Activated naive CD4-positive, alpha-beta T cell treated with anti-CD3 and anti-CD28 coated beads, Interleukin-2, amount 50 U/mL, for 16 hours (primary cell): ENCODE measurements at places on chromosomes 13 and 19.

GRCh38 chr13:70516226-70516625 lies 408.0 kb upstream of the KLHL1 start:
- DNase-seq, result no peak

DNA sequence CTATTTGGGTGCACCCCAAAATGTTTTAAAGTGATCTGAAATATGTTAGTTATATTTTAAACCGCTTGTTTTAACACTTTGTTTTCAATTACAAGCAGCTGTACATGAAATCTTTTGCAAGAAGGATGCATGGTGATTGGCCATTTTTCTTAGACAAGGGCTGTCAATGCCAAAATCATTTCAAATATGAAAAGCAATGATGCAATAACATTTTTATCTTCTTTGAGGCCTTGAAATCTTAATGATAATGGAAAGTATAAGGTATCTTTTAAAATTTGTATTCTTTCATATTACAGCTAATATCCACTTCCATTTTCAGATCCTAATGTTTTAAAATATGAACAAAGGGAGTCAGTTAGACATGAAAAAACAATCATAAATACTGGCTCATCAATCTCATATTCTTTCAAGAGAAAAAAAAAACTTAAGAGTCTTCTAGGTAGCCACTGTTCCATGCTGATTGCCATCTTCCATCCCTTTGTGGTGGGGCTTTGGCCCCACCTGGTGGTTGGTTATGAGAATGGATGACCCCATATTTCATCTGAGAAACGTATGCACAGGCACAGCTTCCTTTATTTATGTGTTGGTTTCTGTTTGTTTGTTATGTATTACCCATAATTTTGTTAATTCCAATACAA lies 330.3 kb upstream of the MIR17HG start:
- DNase-seq, result no peak

DNA sequence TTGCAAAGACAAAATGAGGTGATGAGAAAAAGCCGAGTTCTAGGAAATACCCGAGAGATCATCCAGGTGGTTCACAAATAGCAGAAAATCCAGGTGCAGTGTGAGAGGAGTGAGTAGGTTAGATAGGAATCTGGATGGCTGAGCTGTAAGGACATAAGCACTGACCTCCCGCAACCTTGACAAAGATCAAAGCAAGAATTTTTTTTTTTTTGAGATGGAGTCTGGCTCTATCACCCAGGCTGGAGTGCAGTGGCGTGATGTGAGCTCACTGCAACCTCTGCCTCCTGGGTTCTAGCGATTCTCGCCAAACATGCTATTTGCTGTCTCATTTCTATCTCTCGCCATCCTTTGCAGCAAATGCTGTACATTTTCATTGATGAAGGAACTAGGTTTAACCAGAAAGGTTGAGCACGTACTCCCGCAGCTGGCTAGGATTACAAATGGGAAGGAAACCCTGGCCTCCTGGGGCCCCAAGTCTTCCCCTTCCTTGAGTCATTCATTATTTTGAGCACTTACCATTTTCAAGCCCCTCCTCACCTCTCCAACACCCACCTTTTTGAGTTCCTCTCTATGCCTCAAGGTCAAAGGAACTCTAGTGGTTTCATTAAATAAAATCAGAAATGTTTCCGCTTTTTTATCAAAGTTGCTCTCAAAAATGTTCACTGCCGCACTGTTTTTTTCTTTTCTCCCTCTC lies 38.8 kb downstream of the NLRP12 start:
- no peak for DNase-seq

DNA sequence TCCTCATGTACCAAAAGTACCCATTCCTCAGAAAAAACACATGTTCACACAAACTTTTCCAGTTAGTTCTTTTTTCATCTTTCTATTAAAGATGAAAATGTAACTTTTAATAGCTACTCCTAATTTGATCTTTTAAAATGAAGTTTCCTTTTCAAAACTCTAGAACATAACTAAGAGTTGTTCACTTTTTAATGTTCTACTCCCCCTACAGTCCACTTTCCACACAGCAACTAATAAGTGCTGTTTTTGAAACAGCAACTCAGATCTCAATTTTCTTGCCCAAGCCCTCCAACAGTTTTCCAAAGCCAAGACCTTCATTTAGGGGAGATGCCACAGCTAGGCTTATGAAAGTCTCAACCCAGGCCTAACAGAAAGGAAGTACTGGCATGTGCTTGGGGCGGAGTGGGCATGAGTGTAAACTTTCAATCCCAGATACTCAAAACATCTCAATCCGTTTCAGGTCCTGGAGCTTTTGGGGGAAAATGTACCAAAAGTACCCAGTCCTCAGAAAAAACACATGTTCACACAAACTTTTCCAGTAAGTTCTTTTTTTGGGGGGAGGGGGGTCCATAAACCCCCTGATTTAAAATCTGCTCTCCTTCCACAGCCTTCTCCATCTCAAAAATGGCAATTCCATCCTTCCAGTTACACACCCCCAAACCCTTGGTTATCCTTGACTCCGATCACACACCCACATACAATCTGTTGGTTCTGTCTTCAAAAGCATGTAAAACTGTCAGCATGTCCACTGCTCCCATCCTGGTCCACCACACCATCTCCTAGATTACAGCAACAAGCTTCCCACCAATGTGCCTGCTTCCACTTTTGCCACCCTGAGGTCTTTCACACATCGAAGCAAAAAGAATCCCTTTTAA lies 2.0 kb downstream of the FBL start:
- no peak for DNase-seq

DNA sequence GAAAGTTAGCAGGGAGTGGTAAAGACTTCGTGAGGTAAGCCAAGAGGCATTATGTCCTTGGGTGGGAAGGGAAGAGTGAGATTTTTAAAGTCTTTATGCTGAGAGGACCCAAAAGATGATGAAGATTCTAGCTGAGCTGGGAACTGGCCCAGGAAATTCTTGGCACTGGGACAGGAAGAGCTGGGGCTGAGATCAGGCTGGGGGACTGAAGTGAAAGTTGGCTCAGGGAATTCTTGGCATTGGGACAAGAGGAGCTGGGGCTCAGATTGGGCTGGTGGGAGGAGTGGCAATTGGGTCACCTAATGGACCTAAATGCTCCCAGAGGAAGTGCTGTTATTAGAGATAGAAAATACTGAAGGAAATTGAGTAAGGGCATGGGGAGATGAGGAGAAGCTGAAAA lies 8.8 kb downstream of the SCEL start:
- DNase-seq, result no peak

GRCh38 chr13:20497006-20497775 lies 28.5 kb downstream of the CRYL1 start:
- no peak for DNase-seq

- no peak for DNase-seq
Observed at GRCh38 chr19:57171551-57172081, 4.3 kb upstream of the DUXA start.

DNA sequence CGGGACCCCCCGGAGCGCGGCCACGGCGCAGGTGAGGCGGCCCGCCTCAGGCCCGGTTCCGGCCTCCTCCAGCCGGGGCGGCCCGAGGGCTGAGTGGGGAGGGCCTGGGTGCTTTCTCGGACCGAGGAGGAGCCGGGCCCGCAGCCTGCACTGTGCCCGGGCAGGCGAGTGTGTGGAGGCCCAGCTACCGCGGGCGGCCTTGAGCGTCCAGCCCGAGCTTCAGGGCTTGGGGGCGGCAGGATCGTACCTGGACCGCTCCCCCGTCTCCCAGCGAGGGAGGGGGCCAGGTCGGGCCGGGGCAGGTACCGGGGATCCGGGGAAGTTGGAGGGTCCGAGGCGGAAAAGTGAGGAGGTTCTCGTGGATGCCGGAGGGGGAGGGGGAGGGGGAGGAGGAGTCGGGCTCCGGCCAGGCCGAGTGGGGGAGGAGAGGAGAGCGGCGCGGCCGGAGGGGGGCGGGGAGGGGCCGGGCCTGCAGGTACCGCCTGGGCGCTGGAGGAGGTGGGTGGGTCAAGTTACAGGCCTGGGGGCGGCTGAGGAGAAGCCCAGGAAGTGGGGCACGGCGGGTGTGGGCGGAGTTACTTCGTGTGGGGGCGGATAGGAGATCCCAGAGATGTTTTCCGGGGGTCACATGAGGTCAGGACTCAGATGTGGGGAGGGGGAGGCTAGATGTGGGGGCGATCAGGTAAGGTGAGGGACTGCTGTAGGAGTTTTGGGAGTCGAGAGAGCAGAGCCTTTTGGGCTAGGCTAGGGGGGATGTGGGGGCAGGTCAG lies 545 bp downstream of the NACC1 start:
- peak; percentile 34 for DNase-seq

DNA sequence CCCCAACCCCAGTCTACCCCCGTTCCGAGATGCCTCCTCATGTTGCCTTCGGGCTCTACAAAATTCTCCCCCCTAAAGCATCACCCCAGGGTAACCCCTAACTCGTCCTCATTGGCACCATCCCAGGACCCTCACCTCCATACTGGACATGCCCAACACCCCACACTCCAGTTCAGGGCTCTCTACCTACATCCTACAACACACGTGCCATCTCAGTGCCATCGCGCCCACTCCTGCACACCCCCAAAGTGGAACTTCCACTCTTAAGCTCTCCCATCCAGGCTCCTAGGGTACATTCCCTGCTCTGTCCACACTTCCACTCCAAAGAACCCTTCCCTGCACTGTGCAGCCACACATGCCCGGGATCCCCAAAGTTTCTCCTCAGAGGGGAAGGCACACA lies 827 bp upstream of the FKRP start:
- DNase-seq, result no peak

GRCh38 chr13:66635526-66635925 lies 594.6 kb downstream of the PCDH9 start:
- DNase-seq, result no peak

DNA sequence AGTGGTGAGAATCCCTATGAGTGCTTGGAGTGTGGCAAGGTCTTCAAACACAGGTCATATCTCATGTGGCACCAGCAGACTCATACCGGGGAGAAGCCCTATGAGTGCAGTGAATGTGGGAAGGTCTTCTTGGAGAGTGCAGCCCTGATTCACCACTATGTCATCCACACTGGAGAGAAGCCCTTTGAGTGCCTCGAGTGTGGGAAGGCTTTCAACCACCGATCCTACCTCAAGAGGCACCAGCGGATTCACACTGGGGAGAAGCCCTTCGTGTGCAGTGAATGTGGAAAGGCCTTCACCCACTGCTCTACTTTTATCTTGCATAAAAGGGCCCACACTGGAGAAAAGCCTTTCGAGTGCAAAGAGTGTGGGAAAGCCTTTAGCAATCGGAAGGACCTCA lies 18.7 kb upstream of the AURKC start:
- no peak for DNase-seq

- no peak for DNase-seq
Observed at GRCh38 chr19:6020972-6021805, 43.2 kb upstream of the RANBP3 start.

DNA sequence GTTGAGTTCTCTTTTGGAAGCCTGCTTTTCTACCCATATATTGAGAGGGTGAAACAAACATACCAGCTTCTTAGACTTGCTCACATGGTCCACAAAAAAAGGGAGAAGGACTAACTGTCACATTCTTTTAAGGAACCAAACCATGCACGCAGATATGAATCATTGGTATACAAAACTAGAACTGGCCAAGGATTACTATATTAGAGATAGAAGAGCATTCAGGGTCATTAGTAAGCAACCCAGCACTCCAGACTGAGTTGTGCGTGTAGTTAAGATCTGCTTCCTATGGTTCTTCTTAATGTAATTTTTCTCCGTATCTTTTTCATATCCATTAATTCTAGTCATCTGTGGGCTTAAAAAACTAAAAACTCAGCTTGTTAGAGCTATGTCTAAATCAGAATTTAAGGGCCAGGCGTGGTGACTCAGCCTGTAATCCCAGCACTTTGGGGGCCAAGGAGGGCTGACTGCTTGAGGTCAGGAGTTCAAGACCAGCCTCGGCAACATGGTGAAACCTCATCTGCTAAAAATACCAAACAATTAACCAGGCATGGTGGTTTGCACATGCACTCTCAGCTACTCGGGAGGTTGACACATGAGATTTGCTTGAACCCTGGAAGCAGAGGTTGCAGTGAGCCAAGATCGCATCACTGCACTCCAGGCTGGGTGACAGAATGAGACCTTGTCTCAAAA lies 19.6 kb downstream of the ALG5 start:
- no peak for DNase-seq

- no peak for DNase-seq
Observed at GRCh38 chr13:32471187-32471922, 43.4 kb upstream of the N4BP2L1 start.

DNA sequence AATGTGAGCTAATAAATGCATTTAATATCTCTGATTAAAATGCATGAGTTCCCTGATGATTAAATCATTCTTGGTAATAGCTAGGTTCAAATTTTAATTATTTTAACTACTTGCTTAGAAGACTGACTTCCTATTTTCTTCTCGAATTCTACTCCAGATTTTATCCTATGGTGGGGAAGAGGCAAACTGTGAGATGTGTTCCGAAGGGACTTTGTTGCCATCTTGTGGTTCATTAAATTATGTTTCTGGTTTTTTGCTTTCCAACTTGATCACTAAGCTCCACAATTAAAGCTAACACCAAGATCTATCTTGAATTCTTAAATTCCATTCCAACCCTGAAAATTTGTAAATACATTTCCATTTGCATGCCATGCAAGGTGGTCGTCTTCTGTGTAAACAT lies 538.4 kb upstream of the PCDH20 start:
- no peak for DNase-seq

DNA sequence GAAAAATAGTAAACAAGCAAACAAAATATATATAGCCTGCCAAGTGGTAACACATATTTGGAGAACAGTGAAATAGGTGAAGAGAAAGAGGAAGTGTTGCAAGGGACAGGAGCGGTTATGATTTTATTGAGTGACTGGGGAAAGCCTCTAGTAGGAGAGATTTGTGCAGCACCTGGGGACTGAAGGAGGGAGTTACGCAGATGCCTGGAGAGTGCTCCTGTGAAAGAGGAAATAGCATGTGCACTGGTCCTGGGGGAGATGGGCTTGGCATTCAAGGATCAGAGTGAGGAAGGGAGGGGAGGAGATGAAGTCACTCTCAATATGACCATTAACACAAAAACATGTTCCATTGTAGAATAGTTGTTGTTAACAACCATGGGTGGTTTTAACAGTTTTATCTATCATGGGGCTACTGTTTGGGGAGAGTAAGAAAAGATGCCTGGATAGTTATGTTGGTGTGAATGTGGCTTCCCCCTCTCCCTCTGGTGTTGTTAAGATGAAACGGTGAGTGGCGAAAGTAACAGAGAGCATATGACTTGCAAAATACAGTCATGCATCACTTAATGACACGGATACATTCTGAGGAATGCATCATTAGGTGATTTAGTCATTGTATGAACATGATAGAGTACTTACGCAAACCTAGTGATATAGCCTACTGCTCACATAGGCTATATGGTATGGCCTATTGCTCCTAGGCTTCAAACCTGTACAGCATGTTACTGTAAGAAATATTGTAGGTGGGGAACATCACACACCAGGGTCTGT lies 251.7 kb upstream of the ARGLU1 start:
- DNase-seq, result no peak

- DNase-seq, result no peak
Observed at GRCh38 chr19:4910594-4911281, 1.4 kb downstream of the UHRF1 start.
